ENCODE measurements at places on chromosomes 11 and 22.

DNA sequence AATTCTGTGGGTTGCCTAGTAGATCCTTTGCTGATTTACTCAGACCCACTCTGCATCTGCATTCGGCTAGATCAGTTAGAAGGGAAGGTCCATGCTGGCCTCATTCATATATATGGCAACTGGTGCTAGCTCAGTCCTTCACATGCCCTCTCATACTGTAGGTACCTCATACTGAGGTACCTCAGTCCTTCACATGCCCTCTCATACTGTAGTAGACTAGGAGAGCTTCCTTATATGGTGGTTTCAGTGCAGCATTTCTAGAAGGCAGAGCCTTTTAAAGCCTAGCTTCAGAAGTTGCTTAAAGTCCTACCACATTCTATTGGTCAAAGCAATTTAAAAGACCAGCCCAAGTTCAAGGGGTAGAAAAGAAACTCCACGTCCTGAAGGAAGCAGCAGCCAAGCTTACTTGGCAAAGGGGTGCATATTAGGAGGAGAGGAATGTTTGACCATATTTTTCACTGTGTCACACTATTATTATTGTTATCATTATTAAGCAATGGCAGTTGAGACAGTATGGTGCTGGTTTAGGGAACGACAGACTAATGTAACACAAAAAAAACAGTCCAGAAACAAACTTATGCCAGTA, 356.4 kb downstream of the DYNC2H1 start:
- DNase-seq: peak; percentile 23

- DNase-seq: no peak
Observed at GRCh38 chr22:36449596-36450175, 31.8 kb downstream of the TXN2 start.

GRCh38 chr11:106160494-106160893, 83.0 kb downstream of the AASDHPPT start:
- DNase-seq: no peak

GRCh38 chr22:20523086-20523983, 15.9 kb downstream of the MED15 start:
- DNase-seq: peak; percentile 33

GRCh38 chr11:113637636-113638035, 68.5 kb downstream of the TMPRSS5 start:
- no peak for DNase-seq

DNA sequence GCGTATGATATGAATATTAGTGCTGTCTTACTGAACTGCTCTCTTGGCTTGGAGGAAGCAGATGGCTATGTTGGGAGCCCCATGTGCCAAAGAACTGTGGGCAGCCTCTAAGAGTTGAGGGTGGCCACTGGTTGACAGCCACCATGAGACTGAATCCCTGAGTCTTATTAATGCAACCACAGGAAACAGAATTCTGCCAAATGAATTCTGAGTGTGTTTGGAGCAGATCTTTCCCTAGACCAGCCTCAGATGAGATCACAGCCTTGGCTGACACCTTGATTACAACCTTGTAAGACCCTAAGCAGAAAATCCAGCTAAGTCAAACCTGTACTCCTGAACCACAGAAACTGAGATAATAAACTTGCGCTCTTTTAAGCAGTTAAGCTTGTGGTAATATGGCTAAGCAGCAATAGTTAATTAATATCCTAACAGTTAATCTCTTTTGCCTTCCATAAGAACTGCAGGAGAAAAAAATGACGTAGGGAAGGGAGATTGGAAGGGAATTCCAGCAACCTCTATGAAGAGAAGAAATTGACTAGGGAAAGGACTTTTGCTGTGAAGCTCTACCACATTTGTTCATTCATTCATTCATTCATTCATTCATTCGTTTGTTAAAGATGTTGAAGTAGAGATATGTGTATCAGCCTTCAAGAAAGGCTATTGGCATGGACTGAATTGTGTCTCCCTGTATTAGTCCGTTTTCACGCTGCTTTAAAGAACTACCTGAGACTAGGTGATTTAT, 26.8 kb downstream of the ADM start:
- no peak for DNase-seq

DNA sequence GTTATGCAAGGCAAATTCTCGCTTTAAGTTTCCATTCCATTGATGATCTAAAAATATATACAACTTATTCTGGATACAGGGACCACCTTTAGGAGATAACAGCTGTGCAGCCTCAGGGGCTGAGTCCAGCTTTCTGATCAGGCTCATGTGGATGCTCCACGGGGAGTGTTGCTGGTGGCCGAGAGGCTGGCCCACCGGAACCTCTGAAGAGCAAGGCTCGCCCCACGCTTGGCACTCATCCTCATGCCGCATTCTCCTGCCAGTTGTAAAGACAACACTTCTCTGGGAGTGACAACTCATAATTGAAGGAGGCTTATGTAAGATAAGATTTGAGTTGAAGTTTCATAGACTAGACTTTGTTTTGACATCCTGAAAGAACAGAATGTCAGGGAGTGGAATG, 123.5 kb downstream of the MPPED1 start:
- no peak for DNase-seq

DNA sequence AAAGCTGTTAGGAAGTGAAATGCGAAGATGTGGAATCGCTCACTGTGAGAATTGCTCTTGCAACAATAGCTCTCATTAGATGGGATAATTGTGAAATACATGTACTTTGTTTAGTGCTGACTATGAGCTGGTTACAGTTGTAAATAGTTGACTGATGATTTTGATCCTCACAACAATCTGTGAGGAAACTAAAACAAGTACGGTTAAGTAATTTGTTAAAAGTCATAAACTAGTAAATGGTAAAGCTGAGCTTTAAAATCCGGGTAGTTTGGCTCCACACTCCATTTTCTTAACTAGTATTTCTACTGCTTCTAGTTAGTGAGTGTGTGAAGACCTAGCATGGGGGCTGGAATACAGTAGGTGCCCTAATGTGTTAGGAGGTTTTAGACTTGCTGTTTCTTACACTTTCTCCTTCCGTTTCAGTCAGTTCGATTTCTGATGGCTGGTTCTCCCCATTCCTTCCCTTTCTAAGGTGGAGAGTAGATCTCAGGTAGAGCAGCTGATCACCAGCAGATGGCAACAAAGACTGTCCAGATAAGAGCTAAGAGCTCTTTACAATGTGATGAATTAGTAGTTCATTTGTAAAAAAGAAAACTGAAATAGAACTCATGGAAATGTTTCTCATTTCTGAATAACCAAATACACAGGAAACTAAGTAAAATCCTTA, 16.3 kb upstream of the CYP2R1 start:
- DNase-seq: peak; percentile 62

GRCh38 chr22:35484651-35485556, 55.7 kb upstream of the RASD2 start:
- peak; percentile 21 for DNase-seq

DNA sequence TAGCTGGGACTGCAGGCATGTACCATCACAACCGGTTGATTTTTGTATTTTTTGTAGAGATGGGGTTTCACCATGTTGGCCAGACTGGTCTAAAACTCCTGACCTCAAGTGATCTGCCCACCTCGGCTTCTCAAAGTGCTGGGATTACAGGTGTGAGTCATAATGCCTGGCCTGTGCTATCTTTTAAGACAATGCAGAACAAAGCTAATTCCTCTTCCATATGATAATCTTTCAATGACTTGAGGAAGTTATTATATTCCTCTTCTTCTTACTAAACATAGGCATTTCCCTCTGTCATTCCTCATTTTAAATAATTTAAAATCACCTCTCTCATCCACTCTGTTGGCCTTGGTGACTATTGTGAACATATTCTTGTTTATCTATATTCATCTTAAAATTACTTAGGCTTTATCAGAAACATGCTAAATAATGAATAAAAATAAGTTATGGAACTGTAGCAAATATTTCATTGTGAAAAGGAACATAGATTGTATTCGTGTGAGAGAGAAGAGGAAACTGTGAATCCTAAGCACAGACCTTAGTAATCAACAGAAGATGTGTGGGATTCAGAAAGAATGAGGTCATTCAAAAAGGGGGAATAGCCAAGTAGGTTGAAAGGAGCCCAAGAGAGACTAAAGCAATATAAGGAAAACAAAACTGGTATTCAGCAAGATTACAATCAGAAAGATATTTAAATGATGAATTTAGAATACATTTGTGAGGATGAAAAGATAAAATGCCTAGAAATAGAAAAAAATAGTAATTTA, 269.4 kb downstream of the TTC28 start:
- DNase-seq: peak; percentile 53

- peak; percentile 47 for DNase-seq
Observed at GRCh38 chr11:13289081-13289480, 11.5 kb downstream of the BMAL1 start.

- DNase-seq: no peak
Observed at GRCh38 chr22:20033045-20033706, 12.3 kb downstream of the TANGO2 start.

DNA sequence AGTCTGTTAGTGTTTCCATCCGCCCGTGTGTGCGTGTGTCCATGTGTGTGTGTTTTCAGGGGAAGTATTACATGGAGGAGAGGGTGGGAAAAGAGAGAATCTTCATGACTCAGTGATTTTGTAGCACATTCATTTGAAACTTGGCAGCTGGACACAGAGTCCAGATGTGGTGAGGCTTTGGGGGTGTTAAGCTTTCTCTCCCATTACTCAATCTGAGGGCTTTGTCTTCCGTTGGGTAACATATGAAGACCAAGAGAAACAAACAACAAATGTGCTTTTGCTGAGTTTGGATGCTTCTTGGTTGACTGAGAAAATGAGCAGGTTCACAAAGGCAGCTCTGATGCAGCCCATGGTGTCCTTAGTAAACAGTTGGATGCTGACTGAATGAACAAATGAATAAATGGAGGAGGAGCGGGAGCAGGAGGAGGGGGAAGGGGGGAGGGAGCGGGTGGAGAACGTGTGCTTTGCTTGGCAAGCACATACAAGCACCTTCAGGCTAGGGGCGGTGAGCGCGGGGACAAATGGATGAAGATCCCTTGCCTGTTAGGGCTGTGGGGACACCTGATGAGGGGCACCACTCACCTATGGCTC, 104.3 kb downstream of the ST3GAL4 start:
- DNase-seq: peak; percentile 71

DNA sequence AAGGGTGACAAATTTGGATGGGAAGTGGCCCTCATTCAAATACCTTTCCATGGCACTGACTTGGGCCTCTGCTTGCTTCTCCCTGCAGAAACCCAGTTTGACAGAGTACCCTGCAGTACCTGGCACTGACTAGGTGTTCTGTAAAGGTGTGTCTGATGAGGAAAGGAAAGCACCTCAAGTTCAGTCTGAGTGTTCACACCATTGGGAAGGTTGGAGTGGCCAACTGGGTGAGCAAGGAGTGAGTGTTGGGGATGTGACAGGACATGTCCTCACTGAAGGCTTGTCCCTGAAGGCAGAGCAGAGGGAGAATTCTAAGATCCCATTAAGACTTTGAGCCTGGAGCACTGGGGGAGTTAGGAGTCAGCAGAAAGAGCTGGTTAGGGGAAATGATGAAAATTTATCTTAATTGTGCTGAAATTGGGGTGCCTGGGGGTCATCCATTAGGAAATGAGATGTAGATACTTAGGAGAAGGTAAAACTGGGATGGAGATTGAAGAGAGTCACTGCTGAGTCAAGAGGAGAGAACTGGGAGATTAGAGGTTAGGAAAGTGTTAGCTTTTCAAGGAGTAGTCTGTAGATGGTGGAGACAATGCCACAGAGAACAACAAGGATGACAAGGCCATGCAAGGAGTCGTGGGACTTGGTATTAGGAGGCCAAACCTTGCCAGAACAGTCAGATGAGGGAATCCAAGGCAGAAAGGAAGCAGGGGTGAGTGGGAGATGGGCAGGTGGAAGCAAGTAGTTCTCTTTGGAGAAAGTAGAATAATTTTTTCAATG, 6.1 kb downstream of the SREBF2 start:
- DNase-seq: no peak

DNA sequence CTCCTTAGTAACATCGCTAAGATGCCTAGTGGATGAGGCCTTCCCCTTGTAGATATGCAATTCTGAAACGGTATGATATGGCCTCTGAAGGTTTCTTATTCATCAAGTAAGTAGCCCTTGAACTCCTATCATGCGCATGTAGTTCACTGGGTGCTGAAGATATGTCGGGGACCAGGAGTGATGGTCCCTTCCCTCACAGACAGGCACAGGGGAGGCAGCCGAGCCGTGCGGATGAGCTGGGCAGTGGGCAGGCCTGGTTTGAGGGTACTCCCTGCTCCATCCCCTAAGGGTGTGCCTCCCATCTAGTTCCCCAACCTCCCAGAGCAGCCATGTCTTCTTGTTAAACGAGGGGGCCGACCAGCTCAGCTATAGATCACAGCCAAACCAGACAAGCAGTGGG, 40.1 kb downstream of the TP53I11 start:
- DNase-seq: no peak

DNA sequence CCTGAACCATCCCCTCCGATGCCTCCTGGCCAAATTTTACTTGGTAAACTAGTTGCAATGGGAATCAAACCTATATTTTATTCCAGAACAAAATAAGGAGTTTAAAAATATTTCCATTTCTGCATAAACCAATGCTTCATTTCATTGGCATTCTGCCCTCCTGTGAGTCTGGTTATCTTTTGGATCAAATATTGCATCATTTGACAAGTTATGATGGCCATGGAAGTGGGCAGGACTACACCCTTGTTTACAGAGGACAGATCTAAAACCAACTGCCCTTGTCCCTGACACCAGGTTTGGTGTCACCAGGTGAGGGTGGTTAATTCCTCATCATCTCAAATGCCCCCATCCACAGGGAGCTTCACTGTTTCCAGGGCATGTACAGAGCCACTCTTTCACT, 28.2 kb upstream of the E2F8 start:
- no peak for DNase-seq

GRCh38 chr22:37082251-37082873, 27.2 kb downstream of the TMPRSS6 start:
- DNase-seq: no peak

GRCh38 chr22:38352436-38352835, 35.2 kb upstream of the CSNK1E start:
- DNase-seq: no peak

DNA sequence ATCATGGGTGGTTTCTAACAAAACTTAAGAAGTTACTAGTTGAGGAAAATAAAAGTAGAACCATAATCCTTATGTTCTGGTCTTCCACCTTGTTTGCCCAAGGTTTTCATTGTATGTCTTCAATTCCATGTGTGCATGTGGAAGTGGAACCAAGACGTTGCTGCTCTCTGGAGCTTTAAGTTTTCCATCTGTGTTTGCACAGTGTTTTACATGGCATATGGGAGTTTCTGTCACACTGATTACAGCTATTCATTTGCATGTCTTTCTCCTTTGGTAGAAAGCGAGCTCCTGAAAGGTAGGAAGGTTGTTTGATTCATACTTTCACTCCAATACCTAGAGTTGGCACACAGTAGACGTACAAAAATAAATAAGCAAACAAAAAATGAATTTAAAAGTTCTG, 112.6 kb upstream of the LUZP2 start:
- no peak for DNase-seq

GRCh38 chr11:108218455-108218854, 4.0 kb downstream of the NPAT start:
- DNase-seq: no peak

DNA sequence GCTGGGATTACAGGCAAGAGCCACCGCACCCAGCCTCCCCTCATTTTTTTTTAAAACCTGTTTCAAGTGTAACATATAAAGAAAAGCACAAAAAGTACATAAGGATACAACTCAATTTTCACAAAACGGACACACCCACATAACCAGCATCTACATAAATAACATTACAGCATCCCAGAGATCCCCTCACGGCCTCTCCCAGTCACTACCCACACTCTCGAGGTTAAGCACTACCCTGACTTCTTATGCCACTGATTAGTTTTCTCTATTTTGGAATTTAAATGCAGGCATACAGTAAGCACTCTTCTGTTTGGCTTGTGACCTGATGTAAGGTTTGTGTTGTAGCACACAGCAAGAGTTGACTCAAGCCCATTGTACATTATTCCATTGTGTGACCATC, 82.5 kb downstream of the CLPB start:
- no peak for DNase-seq
